ENCODE measurements at places on chromosomes 2 and 18. TPM values are rescaled to one million over a fixed set of nuclear protein-coding genes. Genes with fewer than 3 reads are reported as not detected.

The CHN1 gene
- total RNA-seq = 4.5 TPM

The SLC8A1 gene
- 27.5 TPM for total RNA-seq

The OTOS gene
- total RNA-seq = not detected

The AOX1 gene
- 79.3 TPM for total RNA-seq

The NOL4 gene
- not detected for total RNA-seq

The MAIP1 gene
- total RNA-seq = 23.2 TPM

The BMPR2 gene
- total RNA-seq = 44.1 TPM

The APOB gene
- not detected for total RNA-seq

The CELF4 gene
- total RNA-seq = 0.67 TPM

The KCNIP3 gene
- 14.8 TPM for total RNA-seq

The CNDP1 gene
- not detected for total RNA-seq

The TRPM8 gene
- not detected for total RNA-seq

The ARHGEF4 gene
- total RNA-seq = 70.3 TPM

The AQP12A gene
- total RNA-seq = not detected

The REG1A gene
- total RNA-seq = not detected

The STRADB gene
- total RNA-seq = 19.2 TPM

The ANKAR gene
- total RNA-seq = 3.7 TPM

The TUBA3E gene
- total RNA-seq = not detected

The ALLC gene
- total RNA-seq = not detected

The CACNB4 gene
- total RNA-seq = 0.17 TPM

The MAPRE2 gene
- total RNA-seq = 5.0 TPM

The ABHD1 gene
- not detected for total RNA-seq

The SLC19A3 gene
- total RNA-seq = 0.35 TPM

The NBEAL1 gene
- total RNA-seq = 92.0 TPM

The CFC1 gene
- not detected for total RNA-seq

The PTPN18 gene
- total RNA-seq = 39.5 TPM

The MDH1B gene
- 1.8 TPM for total RNA-seq

The BCL2 gene
- total RNA-seq = 1.6 TPM

The RAX gene
- not detected for total RNA-seq

The LRRC30 gene
- not detected for total RNA-seq

The HRH4 gene
- under 0.01 TPM for total RNA-seq

The PARD3B gene
- total RNA-seq = 6.5 TPM

The IL36G gene
- total RNA-seq = 0.27 TPM

The GALNT14 gene
- 25.4 TPM for total RNA-seq

The THSD7B gene
- not detected for total RNA-seq

The MBP gene
- total RNA-seq = 30.7 TPM
